Activated CD8-positive, alpha-beta memory T cell treated with anti-CD3 and anti-CD28 coated beads, Interleukin-2, amount 10 ng/mL, durations not matched to agents 7 days and 5 days (primary cell): ENCODE measurements at places on chromosomes 5 and 9. TPM values are rescaled to one million over a fixed set of nuclear protein-coding genes. Genes with fewer than 3 reads are reported as not detected.

DNA sequence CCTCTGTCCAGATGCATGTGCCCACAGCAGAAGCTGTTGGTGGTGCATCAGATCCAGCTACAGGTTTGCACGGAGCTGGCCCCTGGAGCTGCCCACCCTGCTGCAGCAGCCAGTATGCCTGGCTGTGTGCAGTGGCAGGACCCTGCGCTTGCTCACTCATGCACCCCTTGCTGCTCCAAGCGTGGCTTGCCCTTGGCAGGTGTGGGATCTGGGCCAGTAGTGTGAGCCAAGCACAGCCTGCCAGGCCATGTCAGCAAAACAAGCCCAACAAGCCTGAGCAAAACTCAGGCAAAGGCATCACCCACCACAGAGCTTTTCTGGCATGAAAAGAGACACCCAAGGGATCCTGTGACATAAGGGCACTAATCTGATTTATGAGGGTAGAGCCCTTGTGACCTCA lies 18.3 kb upstream of the ECPAS start:
- no peak for DNase-seq

- no peak for DNase-seq
Observed at GRCh38 chr5:165573445-165573844, 2068.0 kb downstream of the MAT2B start.

ZFP2 gene
- 0.19 TPM for total RNA-seq

ANKRD18B gene
- 0.79 TPM for total RNA-seq
